Stimulated activated CD4-positive, alpha-beta T cell treated with anti-CD3 and anti-CD28 coated beads, Interleukin-15, amount 100 ng/mL, for 1 hour (primary cell): ENCODE measurements at places on chromosomes 11 and 22.
A peak's percentile ranks its signal among the peaks of the same experiment; 100 is the strongest.

GRCh38 chr11:126225295-126225665 lies 13.7 kb downstream of the FAM118B start:
- no peak for DNase-seq

GRCh38 chr11:14386895-14387480 lies 28.0 kb upstream of the RRAS2 start:
- DNase-seq, result no peak

DNA sequence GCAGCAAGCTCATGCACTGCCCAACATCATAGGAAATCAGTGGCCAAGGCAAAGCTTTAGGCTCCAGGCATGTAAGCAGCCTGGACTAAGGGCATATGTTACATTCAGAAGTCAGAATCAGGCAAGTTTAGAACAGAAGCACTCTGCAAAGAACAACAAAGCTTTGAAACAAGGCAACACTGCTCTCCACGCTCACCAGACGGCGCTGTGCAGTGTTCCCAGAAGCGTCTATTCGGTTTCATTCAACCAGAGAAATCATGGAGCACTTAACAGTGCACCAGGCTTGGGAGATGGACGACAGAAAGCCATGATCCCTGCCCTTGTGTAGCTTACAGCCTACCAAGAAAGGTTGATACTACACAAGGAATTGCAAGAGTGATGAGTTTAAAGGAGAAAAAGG lies 555.8 kb downstream of the BUD13 start:
- no peak for DNase-seq

DNA sequence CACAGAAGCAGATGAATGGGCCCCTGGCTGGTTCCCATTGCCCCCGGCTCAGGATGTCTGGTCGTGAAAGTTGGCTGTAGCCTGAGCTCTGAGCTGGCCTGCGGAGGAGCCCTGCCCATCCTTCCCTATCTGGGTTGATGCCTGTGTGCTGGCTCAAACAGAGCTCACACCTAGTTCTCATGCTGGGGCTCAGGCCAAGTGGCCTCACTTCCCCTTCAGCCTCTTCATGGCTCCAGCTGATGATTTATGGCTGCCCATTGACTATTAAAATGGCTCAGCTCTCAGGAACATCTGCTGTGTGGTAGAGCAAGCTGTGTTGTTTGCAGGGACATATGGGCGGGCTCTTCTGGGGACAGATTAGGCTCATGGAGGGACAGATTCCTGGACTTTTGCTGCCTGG lies 64.7 kb downstream of the ADAMTS15 start:
- DNase-seq, result no peak

GRCh38 chr11:58629857-58630256 lies 7.4 kb downstream of the CNTF start:
- DNase-seq, result no peak

DNA sequence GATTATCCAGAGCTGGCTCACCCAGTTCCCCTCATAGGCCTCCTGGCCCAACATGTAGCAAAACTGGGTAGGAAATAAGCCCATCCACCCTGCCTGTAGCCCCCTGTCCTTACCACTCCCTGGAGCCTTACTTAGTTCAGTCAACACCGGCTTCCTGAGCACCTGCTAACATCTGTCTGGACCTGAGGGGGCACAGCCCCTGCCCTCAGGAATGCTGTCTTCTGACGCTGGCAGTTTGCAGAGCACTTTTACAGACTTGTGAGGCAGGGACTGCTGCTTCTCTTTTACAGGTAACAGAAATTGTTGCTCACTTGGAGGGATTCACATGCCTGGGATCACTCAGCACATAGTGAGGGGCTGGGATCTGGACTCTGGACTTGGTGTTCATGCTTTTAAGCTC lies 152.0 kb upstream of the TBCEL start:
- no peak for DNase-seq

GRCh38 chr11:126109941-126110731 lies 47.5 kb upstream of the CDON start:
- DNase-seq, result no peak

- DNase-seq, result no peak
Measured at GRCh38 chr22:42860968-42861367, 3.9 kb upstream of the ARFGAP3 start.

DNA sequence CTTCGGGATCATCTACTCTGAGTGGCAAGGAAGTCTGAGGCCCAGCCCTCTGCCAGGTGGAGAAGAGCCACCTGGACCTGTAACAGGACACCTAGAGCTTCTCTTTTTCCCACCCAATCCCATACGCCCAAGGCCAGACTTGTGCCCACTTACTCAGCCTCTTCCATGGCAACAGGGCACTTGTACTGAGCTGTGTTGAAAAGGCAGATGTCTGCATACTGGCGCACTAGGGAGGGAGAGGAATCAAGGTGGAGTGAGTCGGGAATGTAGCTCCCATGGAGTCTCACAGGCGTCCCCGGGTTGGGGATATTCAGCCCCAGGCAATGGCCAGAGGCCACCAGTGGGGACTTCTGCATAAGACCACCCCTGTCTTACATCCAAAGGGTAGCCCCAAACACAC lies 36.1 kb downstream of the TPBGL start:
- DNase-seq, result no peak

- DNase-seq, result no peak
Measured at GRCh38 chr11:95919514-95919913, 4.4 kb downstream of the MTMR2 start.

DNA sequence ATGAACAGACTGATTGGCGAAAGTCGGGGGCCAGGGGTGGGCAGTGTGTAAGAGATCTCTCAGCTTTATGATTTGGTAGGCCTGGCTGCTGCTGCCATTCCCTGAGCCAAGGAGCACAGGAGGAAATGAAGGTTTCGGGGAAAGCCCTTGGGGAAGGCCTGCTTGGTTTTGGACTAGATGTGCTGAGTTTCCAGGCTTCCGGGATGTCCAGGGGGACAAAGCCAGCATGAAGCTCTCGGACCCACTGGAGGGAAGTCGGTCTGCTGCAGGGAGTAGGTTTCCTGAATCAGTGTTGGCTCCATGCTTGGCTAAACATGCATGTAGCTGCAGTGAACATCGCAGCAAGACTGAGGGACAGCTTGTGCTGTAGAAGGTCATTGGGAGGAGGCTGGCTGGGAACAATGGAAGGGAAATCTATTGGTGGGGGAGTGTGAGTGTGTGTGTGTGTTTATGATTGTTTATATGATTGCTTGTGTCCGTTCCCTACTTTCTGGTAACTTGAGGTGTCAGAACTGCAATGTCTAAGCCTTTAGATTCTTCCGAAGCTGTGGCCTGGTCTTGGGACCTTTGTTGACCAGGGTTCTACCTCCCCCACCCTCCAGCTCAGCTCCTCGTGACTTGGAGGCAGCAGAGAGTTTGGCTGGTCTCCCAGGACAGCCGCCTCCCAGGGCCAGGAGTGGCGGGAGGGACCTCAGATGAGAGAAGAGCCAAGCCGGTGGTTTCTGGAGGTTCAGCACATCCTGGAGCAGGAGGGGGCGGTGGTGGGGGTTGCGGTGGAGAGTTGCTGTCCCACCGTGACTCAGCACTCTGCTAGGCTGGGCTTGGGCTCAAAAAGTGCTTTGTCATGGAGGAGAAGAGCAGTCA lies 4.0 kb upstream of the FTH1 start:
- peak; percentile 14 for DNase-seq

DNA sequence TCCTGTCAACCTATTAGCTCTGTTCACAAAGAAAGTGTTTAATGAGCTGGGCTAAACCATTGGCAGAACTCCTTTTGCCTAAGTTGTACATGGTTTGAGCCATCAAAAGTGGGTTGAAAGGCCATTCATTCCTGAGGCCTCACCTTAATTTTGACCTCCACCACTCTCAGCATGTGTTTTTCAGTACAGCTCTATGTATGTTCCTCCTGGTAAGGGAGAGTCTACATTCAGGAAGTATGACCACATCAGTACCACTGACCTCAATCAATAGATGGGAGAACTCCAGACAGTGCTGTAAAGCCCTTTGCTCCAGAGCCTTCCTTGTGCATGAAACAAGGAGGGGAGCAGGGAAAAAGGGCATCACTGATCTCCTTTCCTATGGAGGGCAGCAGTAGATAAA lies 87.8 kb upstream of the CARD18 start:
- DNase-seq, result no peak

- no peak for DNase-seq
Measured at GRCh38 chr11:71462726-71463125, 9.7 kb downstream of the NADSYN1 start.

DNA sequence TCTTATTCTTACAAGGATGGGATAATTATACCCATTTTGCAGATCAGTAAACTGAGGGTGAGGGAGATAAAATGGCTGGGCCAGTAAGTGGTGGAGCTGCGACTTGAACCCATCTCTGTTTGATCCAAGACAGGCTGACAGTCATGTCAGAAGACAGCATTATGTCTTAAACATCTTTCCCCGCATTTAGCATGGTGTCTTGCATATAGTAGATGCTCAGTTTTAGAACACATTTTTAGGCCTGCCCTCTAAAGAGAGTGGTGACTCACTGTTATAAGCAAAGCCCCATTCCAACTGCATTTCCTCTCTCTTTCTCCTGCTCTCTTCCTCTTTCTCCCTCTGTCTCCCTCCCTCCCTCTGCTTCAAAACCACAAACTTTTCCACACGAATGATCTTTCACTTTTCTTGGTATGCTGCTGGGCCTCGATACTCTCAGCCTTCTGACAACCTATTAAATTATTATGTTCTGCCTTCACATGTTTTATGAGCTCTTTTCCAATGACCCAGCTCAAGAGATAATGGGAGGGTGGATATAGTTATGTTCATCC lies 25.2 kb downstream of the CWC15 start:
- DNase-seq, result no peak

GRCh38 chr11:8640267-8640906 lies 42.1 kb downstream of the TRIM66 start:
- no peak for DNase-seq

- peak; percentile 49 for DNase-seq
Measured at GRCh38 chr11:6473451-6474412, at the start of gene TRIM3. Gene TRIM3, minus strand, starts transcription at chr11:6473941. Its CDS starts 8,246 bp downstream, at chr11:6465695.

- DNase-seq, result no peak
Measured at GRCh38 chr11:70080763-70081162, 2.6 kb downstream of the ANO1 start.

GRCh38 chr11:103069367-103069766 lies 22.6 kb downstream of the DCUN1D5 start:
- no peak for DNase-seq

- DNase-seq, result no peak
Measured at GRCh38 chr22:46007848-46008261, 30.9 kb upstream of the WNT7B start.

- DNase-seq, result no peak
Measured at GRCh38 chr11:84437071-84437980, 1151.2 kb upstream of the CCDC90B start.

GRCh38 chr11:63847363-63847762 lies 8.5 kb downstream of the MARK2 start:
- DNase-seq, result no peak

DNA sequence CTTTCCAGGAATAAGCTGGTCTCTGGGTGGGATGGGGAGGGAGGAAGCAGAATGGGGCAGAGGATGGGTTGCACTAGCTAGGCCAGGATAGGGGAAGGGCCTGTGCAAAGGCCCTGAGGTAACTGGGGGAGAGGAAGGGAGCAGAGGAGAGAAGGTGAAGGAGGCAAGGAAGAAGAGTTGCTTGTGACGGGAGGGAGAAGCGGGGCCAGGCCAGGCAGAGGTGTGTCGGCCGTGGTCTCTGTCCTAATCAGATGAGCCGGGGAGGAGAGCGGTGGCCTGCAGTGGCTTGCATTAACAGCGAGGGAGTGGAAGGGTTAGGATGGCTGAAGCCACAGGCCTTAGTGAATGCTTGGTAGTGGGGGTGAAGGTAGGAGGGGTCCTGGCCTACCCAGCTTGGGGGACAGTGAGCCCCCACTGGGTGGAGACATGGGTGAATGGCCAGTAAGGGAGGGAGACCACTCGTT lies 6.0 kb upstream of the DERL3 start:
- no peak for DNase-seq
